IPS DF 6.9 (cell line): ENCODE measurements at places on chromosomes 12 and 14.

GRCh38 chr12:58576081-58576480 is 344.2 kb downstream of the LRIG3 start:
- no peak overlapping the region for H3K4me3 ChIP-seq
- no peaks in the 10 kb centered on the region for H3K27me3 ChIP-seq
- H3K4me1 ChIP-seq = no peaks in the 10 kb centered on the region

GRCh38 chr14:65403231-65403630 is 9.3 kb upstream of the FUT8 start:
- DNase-seq = no peak
- H3K4me1 ChIP-seq = no peaks in the 10 kb centered on the region
- H3K4me3 ChIP-seq = no peak overlapping the region
- no peaks in the 10 kb centered on the region for H3K27me3 ChIP-seq

GRCh38 chr12:54661048-54661447 is 12.9 kb upstream of the DCD start:
- no peak for DNase-seq
- H3K4me3 ChIP-seq = no peak overlapping the region
- H3K4me1 ChIP-seq = 0 out of 2 replicates have a peak, but pooled peaks cover 2% of the 10 kb centered on the region
- no peaks in the 10 kb centered on the region for H3K27me3 ChIP-seq
- no peaks in the 10 kb centered on the region for H3K36me3 ChIP-seq

DNA sequence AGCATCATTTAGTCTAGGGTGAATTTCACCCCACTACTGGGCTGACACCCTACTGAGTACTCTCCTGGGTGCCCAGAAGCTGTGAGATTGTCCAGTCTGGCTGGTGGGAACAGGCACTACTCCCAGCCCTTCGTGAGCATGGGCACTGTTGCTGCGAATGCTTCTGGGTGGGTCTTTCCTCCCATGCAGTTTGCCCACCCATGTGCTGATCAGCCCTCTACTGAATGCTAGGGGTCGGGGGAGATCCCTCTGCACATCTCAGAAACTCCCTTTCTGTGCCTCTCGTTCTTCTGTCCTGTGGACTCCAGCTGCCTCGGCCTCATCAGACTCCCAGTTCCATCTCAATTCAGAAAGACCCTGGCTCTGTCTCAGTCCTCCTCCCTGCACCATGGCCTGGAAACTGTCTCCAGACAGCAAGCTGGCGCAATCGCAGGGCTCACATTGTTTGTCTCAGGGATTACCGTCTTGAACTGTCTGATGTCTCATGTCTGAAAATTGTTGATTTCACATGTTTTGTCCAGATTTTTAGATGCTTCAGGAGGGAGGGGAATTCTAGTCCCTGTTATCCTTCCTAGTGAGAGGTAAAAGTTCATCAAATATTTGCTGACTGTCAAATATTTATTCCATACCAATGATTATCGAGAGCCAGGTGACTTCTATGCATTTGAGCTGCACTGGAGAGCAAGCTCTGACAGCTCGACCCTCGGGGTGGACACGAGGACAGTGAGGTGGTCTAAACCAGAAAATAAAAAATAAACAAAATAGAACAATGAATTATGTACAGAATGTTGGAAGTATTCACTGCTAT is 316.6 kb upstream of the RTL1 start:
- peaks cover 3% of the 10 kb centered on the region for H3K4me1 ChIP-seq
- no peaks in the 10 kb centered on the region for H3K27me3 ChIP-seq
- no peaks in the 10 kb centered on the region for H3K36me3 ChIP-seq
- no peak for DNase-seq
- no peak overlapping the region for H3K27ac ChIP-seq
- no peak overlapping the region for H3K4me3 ChIP-seq

GRCh38 chr12:71752891-71753290 is 1.8 kb upstream of the RAB21 start:
- H3K27me3 ChIP-seq = no peaks in the 10 kb centered on the region
- H3K4me1 ChIP-seq = no peaks in the 10 kb centered on the region; the same call in 1 of the 2 replicates

GRCh38 chr12:23862701-23863100 is 86.8 kb downstream of the SOX5 start:
- H3K4me3 ChIP-seq = no peak overlapping the region
- no peak for DNase-seq
- H3K4me1 ChIP-seq = no peaks in the 10 kb centered on the region
- H3K36me3 ChIP-seq = no peaks in the 10 kb centered on the region
- no peaks in the 10 kb centered on the region for H3K27me3 ChIP-seq

DNA sequence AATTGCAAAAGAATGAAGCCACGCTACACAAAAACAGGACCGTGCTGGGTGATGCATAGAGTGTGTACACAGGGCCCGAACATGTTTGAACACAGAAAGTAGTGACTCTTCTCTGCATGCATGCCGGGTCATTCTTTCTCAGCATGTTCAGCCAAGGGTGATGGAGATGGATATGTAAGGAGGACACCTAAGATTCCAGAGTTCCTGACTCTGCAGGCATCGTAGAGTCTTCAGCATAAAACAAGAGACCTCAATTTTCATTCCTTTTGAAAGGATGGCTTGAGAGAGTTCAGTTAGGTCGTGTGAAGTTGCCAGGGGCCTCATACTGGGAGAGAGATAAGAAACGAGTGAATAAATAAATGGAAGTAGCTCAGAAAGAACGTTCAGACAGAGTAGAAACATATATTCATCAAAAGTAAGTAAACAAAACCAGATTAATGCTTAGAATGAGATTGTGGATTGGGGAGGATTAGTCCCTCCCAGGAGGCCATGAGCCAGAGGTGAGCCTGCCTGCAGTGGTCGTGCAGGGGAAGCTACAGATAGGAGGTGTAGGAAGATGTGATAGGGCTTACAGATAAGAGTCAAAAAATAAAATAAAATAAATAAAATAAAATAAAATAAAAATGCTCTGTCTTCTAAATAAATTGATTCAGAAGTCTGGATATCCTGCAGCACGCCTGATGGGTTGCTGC is 27.6 kb upstream of the SEL1L start:
- H3K4me1 ChIP-seq = peaks cover 3% of the 10 kb centered on the region; the same call in 1 of the 2 replicates
- H3K27me3 ChIP-seq = no peaks in the 10 kb centered on the region
- no peaks in the 10 kb centered on the region for H3K36me3 ChIP-seq
- peak; percentile 61 for DNase-seq

GRCh38 chr12:106769078-106769477 is 5.4 kb upstream of the RIC8B start:
- peaks cover 11% of the 10 kb centered on the region; the same call in 1 of the 2 replicates for H3K4me1 ChIP-seq
- no peaks in the 10 kb centered on the region for H3K36me3 ChIP-seq
- no peak for DNase-seq
- no peak overlapping the region for H3K27ac ChIP-seq
- no peak overlapping the region for H3K4me3 ChIP-seq
- no peaks in the 10 kb centered on the region for H3K27me3 ChIP-seq

DNA sequence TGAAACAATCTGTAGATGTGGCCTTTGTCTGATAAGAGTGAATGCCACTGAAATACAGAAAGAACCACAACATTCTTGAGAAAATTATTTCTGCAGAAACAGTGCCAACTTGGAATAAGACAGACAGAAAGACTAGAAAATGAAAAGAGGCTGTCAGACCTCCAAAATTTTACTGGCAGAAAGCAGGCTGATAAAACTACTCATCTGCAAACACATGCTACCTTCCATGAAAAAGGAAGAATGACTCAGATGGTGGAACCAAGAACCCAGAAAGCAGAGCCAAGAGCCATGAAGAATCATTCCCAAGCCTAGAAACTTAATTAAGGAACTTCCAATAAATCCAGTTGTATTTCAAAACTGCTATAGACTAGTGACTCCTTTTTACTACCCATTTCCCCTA is 31.9 kb upstream of the OSBPL8 start:
- DNase-seq = no peak
- no peaks in the 10 kb centered on the region for H3K4me1 ChIP-seq
- H3K27ac ChIP-seq = no peak overlapping the region
- H3K36me3 ChIP-seq = no peaks in the 10 kb centered on the region
- no peaks in the 10 kb centered on the region for H3K27me3 ChIP-seq
